Right renal cortex interstitium (tissue), 3 donors: ENCODE measurements at places on chromosomes 11 and 22. TPM values are rescaled to one million over a fixed set of nuclear protein-coding genes. Genes with fewer than 3 reads are reported as not detected.

The TRPM5 gene
- 2.1 TPM for polyA plus RNA-seq

DNA sequence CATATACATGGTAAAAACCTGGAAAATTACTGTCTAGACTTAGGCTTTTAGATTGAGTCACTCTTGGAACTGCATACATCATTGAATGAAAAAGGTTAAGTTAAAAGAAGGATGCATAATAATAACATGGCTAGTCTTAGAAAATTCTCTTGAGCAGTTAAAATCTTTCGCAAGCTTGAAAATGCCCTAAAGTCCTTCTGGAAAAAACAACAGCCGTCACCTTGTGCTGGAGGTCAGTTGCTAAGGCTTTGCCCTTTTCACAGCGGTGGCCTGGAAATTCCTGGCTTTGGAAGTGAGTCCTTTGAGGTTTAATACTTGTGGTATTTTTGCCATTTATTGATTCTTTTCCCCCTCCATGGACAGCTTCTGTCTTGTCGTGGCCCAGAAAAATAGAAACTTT lies 17.4 kb upstream of the FBLN1 start:
- no peak for DNase-seq

DNA sequence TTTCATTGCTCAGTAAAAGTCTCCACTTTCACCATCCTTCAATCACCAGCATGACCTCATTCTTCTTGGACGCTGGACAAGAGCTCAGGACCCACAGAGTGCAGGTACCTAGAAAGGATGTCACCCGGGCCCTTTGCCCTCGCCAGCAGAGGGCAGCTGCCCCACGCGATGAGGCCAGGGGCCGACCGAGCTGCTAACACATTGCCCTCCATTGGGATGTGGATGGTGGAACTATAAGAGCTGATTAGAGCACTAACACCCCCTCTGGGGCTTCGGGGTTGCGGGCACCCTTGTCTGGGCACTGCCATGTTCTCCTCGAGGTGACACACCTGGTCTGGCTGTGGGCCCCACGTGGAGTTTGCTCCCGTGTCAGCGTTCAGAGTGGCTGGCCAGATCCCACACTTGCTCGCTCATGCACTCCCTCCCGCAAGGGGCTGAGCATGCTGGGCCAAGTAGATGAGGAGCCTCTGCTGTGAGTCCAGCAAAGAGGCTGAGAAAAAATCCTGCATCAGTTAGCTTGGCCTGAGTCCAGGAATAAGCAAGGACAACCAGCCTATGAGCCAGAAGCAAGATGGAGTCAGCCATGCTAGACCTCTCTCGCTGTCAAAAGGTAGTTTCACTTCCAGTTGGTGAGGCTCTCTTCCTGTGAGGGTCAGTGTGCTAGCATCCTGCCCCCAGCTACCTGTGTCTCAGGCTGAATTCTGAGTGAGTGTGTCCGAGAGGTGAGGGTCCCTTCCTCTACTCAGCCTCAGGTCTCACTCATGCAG lies 9.8 kb downstream of the KRTAP5-6 start:
- no peak for DNase-seq

GRCh38 chr11:46229230-46229629 lies 48.2 kb upstream of the CREB3L1 start:
- no peak for DNase-seq

The RAG2 gene
- polyA plus RNA-seq, result 0.62 TPM

- DNase-seq, result no peak
These were observed 36.3 kb upstream of the CBX7 start for GRCh38 chr22:39188809-39189208.

DNA sequence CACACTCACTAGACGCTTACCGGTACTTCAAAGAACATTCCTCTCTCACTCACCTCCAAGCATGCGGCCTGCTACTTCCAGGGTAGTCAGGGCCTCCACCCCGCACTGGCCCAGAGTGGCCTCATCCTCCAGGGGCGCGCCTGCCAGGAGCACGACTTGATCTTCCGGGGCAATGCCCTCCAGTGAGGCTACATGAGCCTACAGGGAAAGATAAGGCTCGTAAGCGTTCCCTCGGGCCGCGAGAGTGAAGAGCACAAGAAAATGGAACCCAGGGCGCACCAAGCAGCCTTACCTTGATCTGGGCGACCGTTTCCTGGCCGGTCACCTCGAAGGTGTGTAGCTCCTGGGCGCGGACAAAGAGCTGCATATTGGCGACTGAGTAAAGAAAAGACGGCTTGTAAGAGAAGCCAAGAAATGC lies 478 bp downstream of the FAU start:
- DNase-seq, result no peak
